ENCODE measurements at places on chromosomes 1 and 21. TPM values are rescaled to one million over a fixed set of nuclear protein-coding genes. Genes with fewer than 3 reads are reported as not detected.

Gene MEX3A
- 0.15 TPM for total RNA-seq

Gene RGS4
- 5.1 TPM for total RNA-seq

Gene IFI16
- total RNA-seq: 43.7 TPM

Gene HES3
- total RNA-seq: not detected

Gene TRNP1
- total RNA-seq: 45.2 TPM

Gene GUCA2B
- not detected for total RNA-seq

Gene SLC66A1
- 7.6 TPM for total RNA-seq

Gene PM20D1
- 0.91 TPM for total RNA-seq

Gene SLC22A15
- total RNA-seq: 7.8 TPM

All from left cardiac atrium (tissue), 4 donors.